Metanephros (tissue), 2 donors: ENCODE measurements at places on chromosomes 1 and 21. TPM values are rescaled to one million over a fixed set of nuclear protein-coding genes. Genes with fewer than 3 reads are reported as not detected.

Gene RGS8
- not detected for total RNA-seq

Gene GPR25
- total RNA-seq: not detected

Gene TFF2
- total RNA-seq: not detected

Gene APOBEC4
- total RNA-seq: not detected

Gene THEMIS2
- 15.7 TPM for total RNA-seq

Gene MORN1
- total RNA-seq: 20.8 TPM

Gene KCNT2
- 16.3 TPM for total RNA-seq

Gene RSPO1
- 2.2 TPM for total RNA-seq

Gene SLC9C2
- not detected for total RNA-seq

Gene HSD3B1
- not detected for total RNA-seq

Gene MROH7
- 7.9 TPM for total RNA-seq

Gene CTTNBP2NL
- 17.0 TPM for total RNA-seq

Gene GCSAML
- total RNA-seq: 0.41 TPM

Gene APP
- total RNA-seq: 507 TPM

Gene TRNP1
- 4.4 TPM for total RNA-seq

Gene MIGA1
- total RNA-seq: 26.5 TPM

Gene JMJD4
- total RNA-seq: 26.9 TPM

Gene CREB3L4
- 15.7 TPM for total RNA-seq

Gene DMRTB1
- not detected for total RNA-seq

Gene CCDC30
- 16.0 TPM for total RNA-seq

Gene PLA2G2F
- total RNA-seq: 0.18 TPM

Gene RIT1
- total RNA-seq: 31.4 TPM

Gene FALEC
- total RNA-seq: not detected

Gene KRTAP13-2
- total RNA-seq: not detected

Gene GNG4
- total RNA-seq: 2.6 TPM

Gene UBE2U
- not detected for total RNA-seq

Gene CD46
- 168 TPM for total RNA-seq

Gene MATN1
- total RNA-seq: 0.47 TPM

Gene ADAMTS1
- 148 TPM for total RNA-seq

Gene PTAFR
- 4.8 TPM for total RNA-seq

Gene TGFB2
- total RNA-seq: 11.7 TPM

Gene FMO1
- total RNA-seq: 75.4 TPM

Gene SYCP1
- total RNA-seq: not detected

Gene TMPRSS15
- 0.06 TPM for total RNA-seq

Gene L1TD1
- total RNA-seq: 1.3 TPM

Gene NBPF4
- not detected for total RNA-seq

Gene OLIG2
- 0.06 TPM for total RNA-seq

Gene TCP10L
- total RNA-seq: 2.4 TPM

Gene CD34
- 43.6 TPM for total RNA-seq

Gene KIF2C
- 13.3 TPM for total RNA-seq

Gene LCE3D
- total RNA-seq: not detected

Gene TRMT1L
- total RNA-seq: 20.7 TPM

Gene ARHGEF19
- total RNA-seq: 12.1 TPM

Gene FBLIM1
- total RNA-seq: 91.0 TPM

Gene YOD1
- total RNA-seq: 24.8 TPM
